ENCODE measurements at places on chromosomes 3 and 15. TPM values are rescaled to one million over a fixed set of nuclear protein-coding genes. Genes with fewer than 3 reads are reported as not detected.

EPB42 gene
- total RNA-seq, result not detected

ZNF80 gene
- 0.16 TPM for total RNA-seq

- H3K4me3 ChIP-seq, result no peak overlapping the region
- no peaks in the 10 kb centered on the region for H3K27me3 ChIP-seq
Measured at GRCh38 chr3:62567097-62568021, 194.0 kb upstream of the FEZF2 start.

- H3K36me3 ChIP-seq, result no peaks in the 10 kb centered on the region
- H3K4me1 ChIP-seq, result no peaks in the 10 kb centered on the region
- DNase-seq, result no peak
- no peak overlapping the region for H3K4me3 ChIP-seq
- no peak overlapping the region for H3K27ac ChIP-seq
- H3K27me3 ChIP-seq, result no peaks in the 10 kb centered on the region
Measured at GRCh38 chr3:56938530-56938929, 121.9 kb upstream of the SPATA12 start.

GRCh38 chr3:61841988-61842387, 280.6 kb downstream of the PTPRG start:
- no peak overlapping the region for H3K27ac ChIP-seq
- H3K27me3 ChIP-seq, result no peaks in the 10 kb centered on the region
- no peak for DNase-seq
- H3K4me1 ChIP-seq, result peaks cover 15% of the 10 kb centered on the region
- H3K4me3 ChIP-seq, result no peak overlapping the region

- no peak for DNase-seq
- no peak overlapping the region for H3K27ac ChIP-seq
- no peaks in the 10 kb centered on the region for H3K36me3 ChIP-seq
Measured at GRCh38 chr3:187454085-187454815, 86.1 kb downstream of the RTP4 start.

DNA sequence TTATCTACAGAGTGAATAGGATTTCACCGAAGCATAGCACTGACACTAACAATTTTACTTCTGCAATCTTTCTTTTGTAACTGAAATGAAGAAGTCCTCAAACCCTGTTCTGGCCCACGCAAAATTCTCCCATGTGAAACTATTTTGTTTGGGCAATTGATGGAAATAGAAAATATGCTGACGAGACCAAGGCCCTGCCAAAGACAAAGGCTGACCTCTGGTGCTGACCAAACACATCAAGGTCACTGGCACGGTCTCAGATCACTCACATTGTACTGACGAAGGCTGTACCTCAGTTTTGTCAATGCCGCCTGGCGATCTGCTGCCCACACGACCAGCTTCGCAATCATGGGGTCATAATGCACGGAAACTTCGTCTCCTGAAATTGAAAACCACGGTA, 58.4 kb upstream of the DCUN1D1 start:
- no peak for DNase-seq
- no peaks in the 10 kb centered on the region for H3K4me1 ChIP-seq
- H3K27ac ChIP-seq, result no peak overlapping the region
- no peak overlapping the region for H3K4me3 ChIP-seq
- no peaks in the 10 kb centered on the region for H3K27me3 ChIP-seq
